ENCODE measurements at places on chromosomes 3 and 15.
A peak's percentile ranks its signal among the peaks of the same experiment; 100 is the strongest.

DNA sequence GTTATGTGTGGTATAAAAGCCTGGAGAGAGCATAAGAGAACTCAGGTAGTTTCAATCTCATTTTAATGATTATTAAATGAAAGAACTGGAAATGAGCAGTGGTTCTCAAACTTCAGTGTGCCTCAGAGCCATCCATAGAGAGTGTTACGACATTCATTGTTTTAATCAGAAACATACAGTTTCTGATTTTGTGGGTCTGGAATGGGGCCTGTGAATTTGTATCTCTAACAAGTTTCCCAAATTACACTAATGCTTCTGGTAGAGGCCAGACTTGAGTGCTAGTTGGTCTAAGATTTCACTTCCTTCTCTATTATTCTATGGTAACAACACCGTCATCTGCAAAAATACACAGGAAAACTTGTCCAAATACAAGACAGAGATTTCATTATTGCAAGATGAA lies 292.0 kb upstream of the NECTIN3 start:
- no peak for DNase-seq

- no peak for DNase-seq
These were observed 152.9 kb upstream of the RBMS3 start for GRCh38 chr3:29128001-29128400.

GRCh38 chr3:13069495-13069894 lies 3.7 kb downstream of the IQSEC1 start:
- DNase-seq, result no peak

- DNase-seq, result no peak
These were observed 22.0 kb downstream of the ARL13B start for GRCh38 chr3:94001827-94002495.

DNA sequence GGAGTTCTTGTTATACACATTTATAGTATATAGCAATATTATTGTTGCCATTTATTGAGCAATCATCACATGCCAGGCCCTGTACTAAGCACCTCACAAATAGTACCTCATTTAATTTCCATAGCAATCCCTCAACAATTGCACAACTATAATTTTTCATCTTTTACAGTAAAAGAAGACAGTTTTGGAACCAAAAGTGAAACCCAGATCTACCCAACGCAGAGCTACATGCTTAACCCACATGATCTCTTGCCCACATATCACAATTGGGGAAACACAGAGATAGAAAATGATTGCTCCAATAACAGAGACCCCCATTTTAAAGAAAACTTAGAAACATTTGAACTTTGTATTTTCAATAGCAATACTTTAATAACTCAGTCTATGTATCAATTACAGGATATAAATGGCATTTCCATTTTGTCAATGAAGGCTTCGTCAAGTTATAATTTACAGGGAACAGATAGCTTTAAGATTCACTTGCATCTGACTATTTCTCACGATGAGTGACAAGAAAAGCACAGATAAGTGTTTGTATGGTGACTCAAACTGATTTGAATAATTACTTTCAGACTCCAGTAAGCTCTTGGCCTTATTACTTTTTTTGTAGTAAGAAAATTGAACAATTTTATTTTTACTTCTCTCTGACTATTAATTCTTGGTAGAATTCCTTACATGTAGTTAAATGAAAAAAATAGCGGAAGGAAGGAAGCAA lies 38.7 kb upstream of the CCDC50 start:
- no peak for DNase-seq

GRCh38 chr15:41894251-41894790 lies 468 bp upstream of the SPTBN5 start:
- no peak for DNase-seq

- DNase-seq, result peak; percentile 47
These were observed 37.8 kb downstream of the BOC start for GRCh38 chr3:113249111-113249510.

DNA sequence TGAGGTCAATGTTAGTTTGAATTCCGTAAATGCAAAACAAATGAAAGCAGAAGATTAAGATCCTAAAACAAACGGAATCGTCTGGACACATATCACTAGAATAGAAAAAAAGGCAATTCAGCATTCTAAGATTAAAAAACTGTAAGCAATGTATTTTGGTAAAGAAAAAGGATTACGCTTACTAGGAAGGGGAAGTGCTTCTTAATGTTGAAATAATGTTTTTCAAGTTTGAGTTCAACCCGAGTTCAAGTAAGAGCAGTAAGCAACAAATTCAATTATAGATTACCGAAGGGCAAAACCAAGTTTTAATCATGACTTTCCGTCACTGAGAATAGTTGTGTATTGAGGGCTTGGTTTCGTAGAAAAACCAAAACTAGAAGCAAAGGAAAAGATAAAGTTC lies 637 bp downstream of the CIP2A start:
- no peak for DNase-seq

DNA sequence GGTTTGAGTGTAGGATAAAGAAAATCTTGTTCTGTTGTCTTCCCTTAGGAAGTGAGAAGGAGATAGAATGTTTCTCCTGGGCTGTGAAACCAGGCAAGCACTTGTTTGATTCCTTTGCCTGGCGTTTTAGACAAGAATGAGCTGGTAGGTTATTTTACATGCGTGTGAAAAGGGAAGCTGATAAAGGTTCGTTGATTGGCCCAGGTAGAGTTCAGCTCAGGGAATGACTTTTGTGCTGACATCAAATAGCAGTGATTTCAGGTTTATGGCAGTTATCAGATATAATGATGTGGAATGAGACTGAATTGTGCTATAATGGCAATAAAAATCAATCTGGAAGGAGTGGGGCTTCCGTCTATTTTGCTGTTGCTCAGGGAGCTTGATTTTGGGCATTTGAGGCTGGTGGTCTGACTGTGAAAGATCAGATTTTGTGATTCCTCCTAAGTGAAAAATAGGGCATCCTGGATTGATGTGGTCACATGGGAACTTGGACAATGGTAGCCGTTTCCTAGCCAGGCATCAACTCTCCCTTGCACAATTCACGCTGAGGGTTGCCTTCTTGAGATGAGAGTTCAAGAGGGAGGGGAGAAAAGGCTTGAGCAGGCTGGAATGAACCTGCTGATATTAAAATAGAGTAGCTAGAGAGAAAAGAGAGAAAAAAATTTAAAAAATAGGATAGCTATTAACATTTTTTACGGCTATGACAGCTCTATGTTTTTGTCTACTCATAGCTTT lies 388.9 kb downstream of the EDEM1 start:
- DNase-seq, result no peak

DNA sequence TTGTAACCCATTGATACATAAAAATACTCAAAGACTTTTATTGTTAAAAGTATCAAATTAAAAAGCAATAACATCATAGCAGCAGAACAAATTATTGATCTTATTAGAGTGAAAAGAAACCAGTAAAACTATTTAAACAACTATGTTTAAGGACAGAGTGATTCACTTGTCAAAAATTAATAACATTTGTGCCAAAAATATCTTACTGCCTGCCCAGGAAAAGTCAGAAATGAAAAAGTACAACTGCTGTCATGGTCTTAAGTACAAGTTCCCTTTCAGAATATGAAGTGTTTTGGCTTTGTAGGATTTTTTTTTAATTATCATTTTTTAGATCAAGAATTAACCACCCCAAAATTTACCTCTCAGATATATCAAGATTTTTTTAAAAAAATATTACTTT lies 3.4 kb downstream of the IFT57 start:
- no peak for DNase-seq

GRCh38 chr15:20348900-20349773 lies 192.5 kb downstream of the GOLGA6L6 start:
- DNase-seq, result no peak

DNA sequence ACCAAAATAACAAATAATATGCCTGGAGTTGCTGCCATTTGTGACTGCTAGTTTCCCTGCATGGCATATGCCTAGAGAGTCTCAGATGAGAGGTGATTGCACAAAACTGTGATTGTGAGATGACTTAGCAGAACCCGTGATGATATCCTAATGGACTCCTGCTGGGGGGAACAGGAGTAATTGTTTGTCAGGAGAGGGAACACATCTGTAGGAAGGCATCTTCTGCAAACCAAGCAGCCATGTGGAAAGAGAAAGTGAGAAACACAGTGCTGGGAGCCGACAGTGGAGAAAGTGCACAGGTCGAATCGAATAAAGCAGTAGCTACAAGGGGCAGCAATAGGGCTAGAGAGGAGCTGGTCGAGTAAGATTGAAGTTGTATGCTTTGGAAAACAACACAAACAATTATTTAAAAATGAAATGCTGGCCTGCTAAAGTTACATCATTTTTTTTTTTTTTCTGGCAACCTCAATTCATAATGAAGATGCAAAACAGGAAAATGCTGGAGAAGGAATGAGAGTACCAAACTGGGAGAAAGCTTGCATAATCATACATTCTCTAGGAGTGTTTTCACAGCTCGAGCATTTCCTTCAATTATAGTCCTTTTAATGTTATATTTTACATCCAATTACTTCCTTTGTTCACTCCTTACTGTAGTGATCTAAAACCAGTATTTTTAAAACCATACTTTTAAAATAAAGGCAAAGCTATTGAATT lies 494.2 kb upstream of the AGTR1 start:
- DNase-seq, result no peak

- no peak for DNase-seq
These were observed 14.6 kb downstream of the ZNF860 start for GRCh38 chr3:31996195-31996594.

DNA sequence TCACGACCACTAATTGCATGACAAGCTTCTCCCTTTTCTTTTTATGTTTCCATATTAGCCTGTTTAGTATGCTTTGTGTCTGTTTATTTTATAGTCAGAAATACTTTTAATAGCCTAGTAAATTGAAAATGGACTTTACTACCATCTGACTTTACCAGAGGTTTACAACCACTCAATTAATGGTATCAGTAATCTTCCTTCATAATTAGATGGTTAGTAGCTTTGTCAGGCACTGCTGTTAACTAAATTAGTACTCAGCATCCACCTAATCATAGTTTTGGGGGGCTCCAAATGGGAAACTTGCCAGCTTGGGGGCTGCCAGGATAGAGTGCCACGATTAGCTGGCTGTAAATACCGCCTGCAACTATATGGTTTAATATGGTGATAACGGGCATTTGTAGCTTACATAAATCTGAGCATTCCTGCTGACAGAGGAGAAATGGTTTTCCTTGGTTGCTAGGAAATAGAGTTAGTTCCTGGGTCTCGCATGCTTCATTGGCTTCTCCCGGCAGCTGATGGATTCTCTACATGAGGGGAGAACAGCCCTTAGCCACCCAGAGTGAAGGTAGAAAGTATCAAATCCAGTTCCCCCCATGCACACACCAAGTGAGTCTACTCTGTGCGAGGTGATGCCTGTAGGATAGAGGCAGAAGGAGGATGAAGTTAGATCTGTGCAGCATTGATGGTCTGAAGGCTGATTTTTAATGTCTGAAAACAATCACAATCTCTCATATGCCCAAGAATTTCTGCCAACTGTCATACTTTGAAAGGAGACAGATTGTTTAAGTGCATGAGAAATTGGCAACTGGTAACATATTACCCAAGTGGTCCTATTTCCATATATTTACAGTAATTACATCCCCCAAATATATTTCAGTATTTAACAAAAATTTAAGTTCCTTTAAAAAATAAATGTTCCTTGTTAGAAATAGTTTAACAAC lies 326.6 kb upstream of the PROK2 start:
- no peak for DNase-seq

DNA sequence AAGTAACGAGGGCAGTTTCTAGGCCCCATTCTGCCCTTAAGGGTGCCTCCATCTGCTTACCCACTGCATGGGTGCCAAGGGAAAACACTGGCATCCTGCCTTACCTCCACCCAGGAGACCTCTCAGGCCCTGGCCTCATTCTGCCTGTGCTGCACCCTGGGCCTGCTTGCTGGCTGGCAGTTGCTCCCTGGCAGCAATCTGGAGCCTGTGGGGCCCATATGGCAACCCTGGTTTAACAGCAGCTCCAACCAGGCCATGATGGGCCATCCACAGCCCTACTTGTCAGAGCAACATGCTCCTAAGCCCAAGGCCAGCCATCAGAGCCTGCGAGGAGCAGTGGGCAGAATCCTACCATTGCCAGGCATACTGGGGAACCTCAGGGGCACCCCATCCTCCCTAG lies 3.7 kb downstream of the C3orf18 start:
- peak; percentile 7 for DNase-seq

- no peak for DNase-seq
These were observed 32.5 kb upstream of the TBC1D23 start for GRCh38 chr3:100228247-100228646.

DNA sequence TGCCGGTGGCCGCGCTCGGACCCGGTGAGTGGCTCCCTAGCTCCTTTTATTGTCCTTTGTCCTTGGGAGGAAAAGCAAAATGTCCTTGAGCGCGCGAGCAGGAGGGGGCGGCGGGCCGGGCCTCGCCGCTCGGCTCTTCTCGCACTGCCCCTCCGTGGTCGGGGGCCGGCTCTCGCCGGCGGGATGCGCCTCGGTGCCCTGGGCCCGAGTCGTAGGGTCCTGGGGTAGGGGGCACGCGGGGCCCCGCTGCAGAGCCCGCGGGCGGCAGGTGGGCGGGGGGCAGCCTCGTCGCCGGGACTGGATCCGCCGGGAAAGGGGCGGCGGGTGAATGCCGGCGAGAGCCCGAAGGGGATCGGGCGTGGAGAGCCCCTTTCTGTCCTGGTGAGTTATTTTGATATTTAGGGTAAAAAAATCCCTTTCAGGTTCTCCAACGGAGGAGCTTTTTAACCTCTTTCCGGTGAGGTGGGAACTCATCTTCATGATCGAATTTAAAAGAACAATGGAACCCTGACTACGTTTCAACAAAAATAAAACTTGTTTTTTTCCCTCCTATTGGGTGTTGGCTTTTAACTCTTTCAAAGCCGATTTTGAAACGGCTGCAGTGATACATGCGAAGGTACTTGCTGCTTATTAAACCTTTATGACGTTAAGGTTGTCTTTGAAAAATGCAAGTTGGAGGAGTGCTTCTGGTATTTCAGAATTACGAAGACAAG lies 16.8 kb upstream of the CHD2 start:
- no peak for DNase-seq

DNA sequence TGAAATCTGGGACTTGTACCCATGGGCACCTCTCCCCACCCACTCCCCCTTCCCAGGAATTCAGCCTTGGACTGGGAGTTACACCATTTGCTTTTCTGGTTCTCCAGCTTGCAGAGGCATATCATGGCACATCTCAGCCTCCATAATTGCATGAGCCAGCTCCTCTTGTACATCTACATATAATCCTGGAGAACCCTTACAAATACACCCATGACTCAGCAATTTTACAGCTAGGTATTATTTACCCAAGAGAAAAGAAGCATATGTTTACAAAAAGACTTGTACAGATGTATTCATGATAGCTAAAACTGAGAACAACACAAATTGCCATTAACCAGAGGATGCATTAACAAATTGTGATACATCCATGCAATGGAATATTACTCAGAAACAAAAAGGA lies 58.4 kb downstream of the RPLP1 start:
- DNase-seq, result no peak

DNA sequence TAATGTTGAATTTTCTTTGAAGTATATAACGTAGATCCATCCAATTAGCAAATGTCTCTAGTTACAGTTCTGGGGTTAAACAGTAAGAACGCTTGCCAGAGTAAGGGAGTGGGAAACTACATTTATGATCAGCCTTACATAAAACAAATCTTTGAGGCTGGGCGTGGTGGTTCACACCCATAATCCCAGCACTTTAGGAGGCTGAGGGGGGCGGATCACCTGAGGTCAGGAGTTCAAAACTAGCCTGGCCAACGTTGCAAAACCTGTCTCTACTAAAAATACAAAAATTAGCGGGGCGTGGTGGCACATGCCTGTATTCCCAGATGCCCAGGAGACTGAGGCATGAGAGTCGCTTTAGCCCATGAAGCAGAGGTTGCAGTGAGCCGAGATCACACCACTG lies 50.1 kb upstream of the GATM start:
- DNase-seq, result no peak
